ENCODE measurements at places on chromosomes 2 and 18.

DNA sequence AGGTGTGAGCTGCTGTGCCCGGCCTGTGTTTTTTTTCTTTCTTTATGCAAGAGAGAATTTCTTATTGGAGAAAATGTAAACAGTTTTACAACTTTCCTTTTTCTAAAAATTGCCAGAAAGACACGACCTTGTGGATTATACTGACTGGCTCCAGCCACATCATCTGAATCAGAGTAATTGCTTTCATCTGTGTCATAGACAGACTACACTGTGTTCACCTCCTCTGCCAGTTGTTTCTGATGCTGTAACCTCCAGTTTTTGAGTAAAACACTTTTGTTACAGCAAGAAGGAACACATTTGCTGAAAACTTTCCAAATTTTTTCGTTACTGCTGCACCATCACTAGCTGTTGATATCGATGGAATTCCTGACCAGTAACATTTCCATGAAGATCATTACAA is 43.9 kb upstream of the PLEKHM3 start:
- DNase-seq: no peak

GRCh38 chr2:214808981-214809750 is at the start of gene BARD1:
Gene BARD1, minus strand, starts transcription at chr2:214809683. Its CDS starts 114 bp downstream, at chr2:214809569.
- no peak for DNase-seq

DNA sequence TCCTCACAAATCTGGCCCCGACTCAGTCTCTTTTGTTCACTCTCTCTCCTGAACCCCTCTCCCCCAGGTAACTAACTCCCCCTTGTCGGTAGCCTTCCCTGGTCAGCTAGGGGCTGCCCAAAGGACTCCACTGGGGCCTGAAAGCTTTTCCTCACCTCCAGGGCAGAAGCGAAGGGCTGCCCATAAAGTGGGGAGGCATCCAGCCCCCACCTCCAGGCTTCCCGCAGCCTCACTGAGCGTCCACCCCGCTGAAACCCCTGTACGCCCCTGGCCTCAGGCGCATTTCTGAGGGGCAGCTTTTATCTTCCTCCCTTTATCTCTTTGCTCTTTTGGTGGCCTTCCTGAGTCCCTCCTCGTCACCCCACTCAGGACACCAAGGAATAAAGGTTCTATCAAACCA is 249.3 kb downstream of the CYP26B1 start:
- DNase-seq: no peak

DNA sequence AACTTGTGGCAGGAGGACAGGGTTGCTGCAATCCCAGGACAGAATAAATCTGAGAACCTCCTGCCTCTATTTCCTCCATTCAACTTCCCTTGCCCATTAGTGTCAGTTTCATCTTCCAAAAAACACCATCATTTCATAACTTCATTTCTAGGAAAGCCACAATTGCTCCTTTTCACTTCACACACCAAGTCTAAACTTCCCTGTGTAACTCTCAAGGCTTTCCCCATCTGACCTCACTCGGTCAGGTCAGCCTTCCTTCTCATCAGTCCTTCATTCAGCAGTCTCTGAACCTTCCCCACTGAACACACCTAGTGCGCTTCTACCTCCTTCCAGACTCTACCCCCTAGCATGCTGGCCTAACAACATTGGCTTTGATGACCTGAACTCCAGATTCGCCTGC is 35.8 kb downstream of the TCF7L1 start:
- no peak for DNase-seq

GRCh38 chr18:59068276-59069071 is 71.2 kb upstream of the SEC11C start:
- no peak for DNase-seq

DNA sequence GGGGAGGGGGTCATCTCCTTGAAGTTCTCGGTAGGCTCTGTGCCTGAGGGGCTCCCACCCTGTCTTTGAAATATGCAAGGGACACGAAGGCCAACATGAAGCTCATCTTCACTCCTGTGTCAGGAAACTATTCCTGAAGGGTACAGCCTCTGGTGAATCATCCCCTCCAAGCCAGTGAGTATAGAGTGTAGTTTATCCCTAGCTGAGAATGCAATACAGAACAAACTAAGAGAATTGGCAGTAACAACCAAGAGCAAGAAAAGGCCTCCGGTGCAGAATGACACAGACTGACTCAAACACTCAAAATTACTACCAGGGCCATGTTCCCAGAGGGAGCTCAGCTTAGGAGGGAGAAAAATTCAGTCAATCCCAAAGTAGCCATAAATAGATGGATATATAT is 413.3 kb downstream of the BCL11A start:
- DNase-seq: no peak

DNA sequence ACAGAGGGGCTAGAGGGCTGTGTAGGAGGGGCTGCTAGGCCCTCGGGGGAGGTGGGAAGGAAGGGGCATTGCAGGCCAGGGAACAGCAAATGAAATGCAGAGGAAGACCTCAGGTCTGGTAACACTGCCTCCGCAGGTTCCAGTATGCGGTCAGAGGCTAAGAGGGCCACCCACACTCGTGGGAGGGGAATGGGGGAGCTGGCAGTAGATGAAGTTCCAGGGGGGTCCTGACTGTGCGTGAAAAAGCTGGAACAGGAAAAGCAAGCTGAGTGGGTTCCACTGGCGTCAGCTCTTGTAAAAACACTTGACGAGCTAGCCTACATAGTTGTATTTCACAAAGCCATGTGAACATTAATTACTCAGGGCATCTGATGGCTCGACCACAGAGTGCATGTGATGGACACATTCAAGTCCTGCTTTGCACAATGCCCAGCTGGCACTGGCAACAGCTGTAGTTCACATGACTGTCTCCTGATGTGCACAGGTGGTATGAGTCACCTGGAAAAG is 29.0 kb upstream of the PTPN4 start:
- DNase-seq: no peak

DNA sequence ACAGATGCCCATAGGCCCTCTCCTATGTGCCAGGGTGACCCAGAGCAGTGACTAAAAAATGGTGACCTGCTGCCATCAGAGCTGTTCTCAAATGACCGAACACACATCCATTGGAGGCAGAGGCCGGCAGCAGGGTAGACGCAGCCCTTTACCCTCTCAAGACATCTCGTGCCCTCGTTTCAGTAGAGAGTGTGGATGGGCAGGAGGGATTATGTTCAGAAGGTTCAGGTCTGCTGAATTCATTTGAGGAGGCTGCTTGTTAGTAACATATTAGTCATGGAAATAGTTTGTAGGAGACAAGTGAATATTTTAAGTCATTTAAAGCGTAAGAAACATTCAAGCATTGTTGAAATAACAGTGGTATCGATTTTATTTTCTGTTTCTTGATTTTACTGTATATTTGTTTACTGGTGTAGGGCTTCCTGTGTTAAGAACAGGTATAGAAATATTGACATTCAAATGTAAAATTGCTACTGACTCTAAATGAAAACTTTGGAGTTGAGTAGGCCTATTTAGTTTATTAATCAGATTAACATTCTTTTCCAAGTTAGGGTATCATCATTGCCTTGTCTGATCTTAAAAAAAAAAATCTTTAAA is 82.6 kb downstream of the ZNF532 start:
- DNase-seq: no peak

- no peak for DNase-seq
Measured at GRCh38 chr2:48856144-48856543, 100.6 kb upstream of the LHCGR start.

GRCh38 chr18:499776-500631 is 497 bp downstream of the COLEC12 start:
- no peak for DNase-seq

DNA sequence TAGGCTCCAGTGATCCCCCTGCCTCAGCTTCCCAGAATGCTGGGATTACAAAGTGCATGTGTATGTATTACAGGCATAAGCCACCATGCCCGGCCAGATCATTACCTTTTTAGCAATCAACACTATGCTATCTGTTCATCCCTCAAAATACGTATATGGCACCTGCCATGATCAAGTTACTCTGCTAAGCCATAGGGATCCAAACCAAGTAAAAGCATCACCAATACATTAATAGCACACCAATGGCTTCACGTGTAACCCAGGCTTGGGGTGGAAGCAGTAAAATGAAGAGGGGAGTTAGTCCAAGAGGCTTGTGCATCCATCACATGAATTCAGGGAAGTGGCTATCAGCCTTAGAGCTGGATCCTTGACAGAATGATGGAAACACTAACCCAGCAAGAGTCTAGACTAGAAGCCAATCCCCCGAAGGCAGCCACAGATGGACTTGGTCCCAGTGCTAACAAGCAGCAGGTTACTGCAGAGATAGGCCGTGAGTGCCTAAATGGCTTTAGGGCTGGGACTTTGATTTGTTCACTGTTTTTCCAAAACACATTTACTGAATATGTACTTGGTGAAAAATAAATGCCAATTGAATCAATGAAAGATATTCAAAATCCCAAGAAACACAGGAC is 11.3 kb downstream of the HDLBP start:
- DNase-seq: no peak

GRCh38 chr2:7502336-7502735 is 585.1 kb downstream of the RNF144A start:
- DNase-seq: no peak

GRCh38 chr2:190755772-190756415 is 107.0 kb downstream of the NAB1 start:
- no peak for DNase-seq

DNA sequence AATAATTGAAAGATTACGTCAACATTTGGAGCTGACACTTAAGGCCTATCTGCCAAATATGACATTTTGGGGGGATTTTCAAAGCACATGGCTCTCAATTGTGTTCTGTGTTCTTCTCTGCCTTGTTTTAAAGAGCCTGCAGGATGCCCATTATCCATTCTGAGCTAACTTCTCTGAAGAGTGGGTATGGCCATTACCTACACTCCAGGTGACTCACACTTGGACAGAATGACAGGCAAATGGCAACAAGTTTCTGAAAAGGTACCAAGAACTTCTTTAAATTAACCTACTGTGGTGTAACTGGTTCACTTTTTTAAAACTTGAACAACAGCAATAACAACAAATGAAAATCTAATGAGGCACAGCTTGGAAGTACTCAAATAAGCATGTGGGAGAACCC is 834.9 kb upstream of the SLC39A10 start:
- no peak for DNase-seq

DNA sequence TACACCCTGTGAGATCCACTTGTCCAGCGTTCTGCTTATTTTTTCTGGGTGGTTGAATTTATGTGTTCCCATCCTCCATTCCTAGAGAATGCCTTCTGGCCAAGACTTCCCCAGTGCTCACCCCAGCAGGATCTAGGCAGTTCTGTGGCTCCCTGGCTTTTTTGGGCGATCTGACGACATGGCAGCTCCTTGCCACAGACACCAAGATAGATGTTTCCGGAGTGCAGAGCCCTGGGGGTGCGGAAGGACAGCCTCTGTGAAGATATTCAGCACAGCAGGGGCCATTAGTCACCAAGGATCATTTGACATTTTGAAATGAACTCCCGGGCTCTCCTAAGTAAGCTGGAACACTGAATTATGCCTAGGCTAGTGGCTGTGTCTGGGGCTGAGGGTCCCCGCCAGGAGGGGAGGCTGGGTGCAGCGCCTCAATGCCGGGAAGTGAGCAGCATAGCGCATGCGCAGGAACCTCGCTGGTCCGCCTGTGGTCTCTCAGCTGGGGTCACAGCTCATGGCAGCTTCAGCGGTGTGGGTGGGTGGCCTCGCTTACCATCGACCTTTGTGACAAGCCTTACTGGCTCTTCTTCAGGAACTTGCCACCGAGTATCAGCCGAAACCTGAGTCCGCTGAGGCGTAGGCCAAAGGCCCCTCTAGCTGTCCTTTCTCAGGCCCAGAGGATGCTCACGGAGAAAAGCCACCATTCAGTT is 60.3 kb downstream of the MEX3C start:
- DNase-seq: no peak

GRCh38 chr2:101064868-101065549 is 62.9 kb downstream of the RPL31 start:
- no peak for DNase-seq

DNA sequence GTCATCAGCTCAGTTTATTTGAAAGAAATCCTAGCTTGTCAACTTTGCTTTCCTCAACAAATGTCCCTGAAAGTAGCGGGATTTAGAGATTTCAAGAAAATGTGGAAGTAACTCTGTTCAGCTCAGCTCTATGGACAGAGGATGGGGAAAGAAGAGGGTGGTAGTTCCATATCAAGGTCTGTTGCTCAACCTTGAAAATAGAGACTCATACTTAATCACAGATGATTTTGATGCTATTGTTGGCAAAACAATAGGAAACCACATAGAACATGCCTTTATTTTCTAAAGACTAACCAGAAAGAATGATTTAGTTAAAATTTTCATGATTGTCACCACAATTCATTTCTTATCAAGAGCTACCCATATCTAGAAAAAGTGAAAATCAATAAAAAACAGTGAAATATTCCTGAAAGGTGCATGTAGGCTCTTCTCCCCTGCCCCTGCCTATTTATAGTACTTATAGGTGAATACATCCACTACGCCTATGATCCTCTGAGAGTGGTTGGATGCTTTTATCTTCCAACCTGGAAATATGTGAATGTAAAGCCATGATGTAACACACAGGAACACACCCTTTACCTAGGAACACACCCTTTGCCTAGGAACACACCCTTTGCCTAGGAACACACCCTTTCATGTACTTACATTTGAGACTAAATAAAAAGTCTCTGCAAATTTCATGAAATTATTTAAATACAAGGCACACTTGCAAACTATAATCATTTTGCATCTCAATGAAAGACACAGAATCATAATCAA is 65.8 kb downstream of the ETAA1 start:
- DNase-seq: no peak

GRCh38 chr2:20594957-20595356 is 55.9 kb downstream of the HS1BP3 start:
- no peak for DNase-seq

- no peak for DNase-seq
Measured at GRCh38 chr2:195395362-195395761, 261.7 kb upstream of the SLC39A10 start.

- DNase-seq: no peak
Measured at GRCh38 chr2:12897181-12897580, 180.4 kb downstream of the TRIB2 start.

- no peak for DNase-seq
Measured at GRCh38 chr2:3650140-3650920, 7.7 kb upstream of the ALLC start.

DNA sequence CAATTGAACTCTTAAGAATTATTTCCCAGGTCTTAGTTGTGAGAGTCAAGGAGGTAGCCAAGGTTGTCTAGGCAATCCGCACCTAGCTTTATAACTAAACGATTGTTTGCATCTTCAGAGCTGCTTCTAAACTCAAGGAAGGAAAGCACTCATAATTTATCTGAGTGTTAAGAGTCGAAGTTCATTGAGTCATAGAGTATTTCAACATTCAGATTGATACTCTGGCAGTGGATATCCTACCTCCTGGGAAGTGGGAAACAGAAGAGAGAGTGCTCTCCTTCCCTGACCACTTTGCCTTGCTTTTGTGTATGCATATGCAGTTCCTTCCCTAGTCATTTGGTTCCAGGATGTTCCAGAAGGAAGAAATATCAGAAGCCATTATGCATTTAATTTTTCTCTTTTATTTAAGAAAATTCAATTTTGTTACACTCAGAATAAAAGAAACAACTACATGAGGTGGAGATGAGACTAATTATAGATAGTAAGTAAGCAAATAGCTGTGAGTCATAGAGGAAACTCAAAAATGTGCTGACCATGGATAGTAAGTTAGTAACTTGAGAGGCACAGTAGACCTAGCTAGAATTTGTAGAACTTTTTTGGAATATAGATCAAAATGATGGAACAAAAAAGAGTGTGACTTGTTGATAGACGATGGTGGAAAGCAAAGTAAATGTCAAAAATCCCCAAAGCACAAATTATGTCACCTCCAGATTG is 35.4 kb upstream of the FSHR start:
- no peak for DNase-seq

- DNase-seq: no peak
Measured at GRCh38 chr2:162929571-162929970, 91.0 kb upstream of the KCNH7 start.

- no peak for DNase-seq
Measured at GRCh38 chr2:68385220-68385906, 20.3 kb downstream of the PLEK start.
